ENCODE measurements at places on chromosomes 5 and 9.

DNA sequence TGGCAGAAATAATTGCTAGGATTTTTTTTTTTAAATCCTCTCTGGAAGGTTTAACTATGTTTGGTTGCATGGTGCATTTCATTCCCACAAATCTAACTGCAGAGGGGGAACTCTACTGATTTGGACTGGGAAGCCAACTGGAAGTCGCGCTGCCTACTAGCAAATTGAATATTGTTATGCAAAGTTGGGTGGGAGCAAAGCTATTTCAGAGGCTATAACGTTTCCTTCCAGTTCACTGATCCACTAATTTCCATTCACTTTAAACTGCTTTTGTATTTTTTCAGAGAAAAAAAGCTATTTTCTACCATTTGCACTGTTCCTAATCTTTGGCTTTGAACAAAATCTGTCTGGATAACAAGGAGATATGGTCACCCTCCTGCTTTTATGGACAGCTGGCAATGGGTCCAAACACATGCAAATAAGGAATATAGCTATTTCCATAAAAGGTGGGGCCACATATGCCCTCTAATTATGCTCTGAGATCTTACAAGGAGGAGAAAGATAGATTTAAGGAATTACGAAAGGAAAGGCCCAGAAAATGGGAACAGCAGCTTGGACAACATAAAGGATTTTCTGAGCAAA is 40.1 kb downstream of the MACIR start:
- no peak for DNase-seq

GRCh38 chr5:89216606-89217005 is 333.6 kb upstream of the MEF2C start:
- no peak for DNase-seq

- no peak for DNase-seq
These were observed 131.9 kb upstream of the LPCAT1 start for GRCh38 chr5:1655496-1656270.

GRCh38 chr9:26158631-26159150 is 480.4 kb upstream of the TUSC1 start:
- no peak for DNase-seq

GRCh38 chr9:4382722-4383317 is 83.0 kb upstream of the GLIS3 start:
- no peak for DNase-seq

- no peak for DNase-seq
These were observed 114.0 kb upstream of the BASP1 start for GRCh38 chr5:17103461-17103860.

GRCh38 chr5:42634575-42634974 is 122.0 kb upstream of the CCDC152 start:
- DNase-seq: no peak

All from stimulated activated CD8-positive, alpha-beta memory T cell treated with anti-CD3 and anti-CD28 coated beads, Interleukin-15, amount 100 ng/mL, for 24 hours (primary cell).